Hematopoietic multipotent progenitor cell treated with erythropoietin and hydrocortisone succinate and interleukin-3 and kit ligand, for 4 days (in vitro differentiated cells): ENCODE measurements at places on chromosomes 11 and 22.

- DNase-seq, result no peak
Observed at GRCh38 chr11:119706887-119707286, 22.1 kb downstream of the NECTIN1 start.

- DNase-seq, result no peak
Observed at GRCh38 chr22:22018825-22019658, 36.5 kb upstream of the TOP3B start.

- no peak for DNase-seq
Observed at GRCh38 chr11:111402411-111402810, 23.3 kb upstream of the POU2AF1 start.

DNA sequence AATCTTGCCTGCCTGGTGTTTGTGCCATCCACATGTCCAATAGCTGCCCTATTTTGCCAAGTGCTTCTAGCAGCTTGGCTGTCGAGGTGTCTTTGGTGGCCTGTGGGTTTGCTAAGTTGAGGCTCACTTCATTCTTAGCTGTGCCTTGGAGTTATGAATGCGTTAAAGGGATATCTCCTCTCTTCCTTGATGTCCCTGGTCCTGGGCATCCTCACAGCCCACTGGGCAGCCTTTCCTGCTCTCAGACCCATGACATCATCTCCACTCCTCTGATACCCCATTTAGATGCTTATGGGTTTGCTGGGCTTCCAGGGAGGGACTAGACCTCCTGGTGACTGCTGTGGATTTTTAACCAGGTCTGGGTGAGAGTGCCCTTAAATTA lies 1.3 kb downstream of the LDLRAD3 start:
- DNase-seq, result no peak

GRCh38 chr22:33404723-33405122 lies 346.5 kb upstream of the SYN3 start:
- DNase-seq, result no peak

GRCh38 chr22:37887584-37888378 lies 18.3 kb upstream of the MICALL1 start:
- no peak for DNase-seq

- peak; percentile 88 for DNase-seq
Observed at GRCh38 chr11:63837027-63837688, 1.8 kb upstream of the MARK2 start.
